ENCODE measurements at places on chromosomes 7 and 10.
A peak's percentile ranks its signal among the peaks of the same experiment; 100 is the strongest.

- DNase-seq, result peak; percentile 42
These were observed 775 bp downstream of the STARD3NL start for GRCh38 chr7:38178695-38179344.

GRCh38 chr10:23408330-23408976 lies 30.4 kb upstream of the OTUD1 start:
- DNase-seq, result no peak

- no peak for DNase-seq
These were observed 929 bp upstream of the IRF5 start for GRCh38 chr7:128936798-128937197.

DNA sequence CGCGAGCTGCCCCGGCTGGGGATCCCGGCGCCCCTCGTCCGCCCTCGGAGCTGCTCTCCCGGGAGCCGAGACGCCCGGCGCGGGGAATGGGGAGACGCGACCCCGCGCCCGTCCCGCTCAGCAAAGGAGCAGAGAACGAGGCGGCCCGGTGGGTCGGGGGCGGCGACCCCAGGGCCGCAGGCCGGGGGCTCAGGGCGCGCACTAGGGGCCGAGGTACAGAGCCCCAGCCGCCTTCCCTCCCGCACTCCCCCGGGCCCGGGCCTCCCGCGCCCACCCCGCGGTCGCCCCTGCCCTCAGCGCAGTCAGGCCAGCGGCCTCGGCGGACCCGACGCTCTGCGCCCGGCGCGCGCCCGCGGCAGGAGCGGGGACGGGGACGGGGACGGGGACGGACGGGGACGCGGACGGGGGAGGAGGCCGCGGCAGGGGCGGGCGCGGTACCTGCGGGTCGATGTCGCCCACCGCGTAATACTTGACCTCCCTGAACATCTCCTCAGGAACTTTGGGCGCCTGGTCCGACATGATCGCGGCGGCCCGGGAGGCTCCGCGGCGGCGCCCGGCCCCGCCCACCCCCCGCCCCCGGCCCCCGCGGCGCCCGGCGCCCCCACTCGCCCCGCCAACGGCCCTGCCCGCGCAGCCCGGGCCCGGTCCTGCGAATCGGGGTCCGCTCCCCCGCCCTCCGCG lies 373 bp downstream of the PAXIP1 start:
- DNase-seq, result no peak

DNA sequence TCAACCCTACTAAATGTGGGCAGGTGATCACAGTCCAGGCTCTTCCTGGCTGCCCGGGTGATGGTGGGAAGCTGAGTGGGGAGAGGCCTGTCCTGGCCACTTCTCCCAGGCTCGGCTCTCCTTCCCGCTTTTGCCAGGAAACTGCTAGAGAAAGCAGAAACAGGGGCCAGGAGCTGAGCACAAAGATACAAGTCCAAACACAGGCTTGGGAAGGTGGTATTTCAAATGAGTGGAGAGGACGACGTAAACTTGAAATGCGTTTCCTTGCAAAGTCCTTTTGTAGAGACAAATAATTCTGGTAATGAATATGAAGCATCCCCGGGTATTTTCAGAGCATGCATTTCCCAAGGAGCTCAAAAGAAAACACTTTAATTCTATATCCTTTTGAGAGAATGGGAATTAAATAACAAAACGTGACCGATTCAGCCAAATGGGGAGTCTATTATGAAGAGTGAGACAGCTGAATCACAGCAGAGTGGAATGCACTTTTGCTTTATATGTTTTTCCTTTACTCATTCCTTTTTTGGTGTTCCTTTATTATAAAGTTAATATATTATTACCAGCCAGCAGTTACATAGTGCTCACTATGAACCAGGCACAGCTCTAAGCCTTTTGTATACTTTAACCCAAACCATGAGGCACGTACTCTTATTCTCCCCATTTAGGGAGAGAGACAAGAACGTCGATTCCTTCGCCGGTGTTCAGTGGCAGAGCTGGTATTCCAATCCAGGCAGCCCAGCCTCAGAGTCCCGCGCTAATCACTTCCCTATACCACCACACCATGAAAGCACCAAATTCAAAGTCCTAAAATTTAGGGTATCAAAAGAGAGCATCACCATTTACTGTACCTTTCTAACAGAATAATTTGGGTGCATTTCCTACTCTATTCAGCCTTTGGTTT lies 218.2 kb upstream of the KLF14 start:
- DNase-seq, result no peak

DNA sequence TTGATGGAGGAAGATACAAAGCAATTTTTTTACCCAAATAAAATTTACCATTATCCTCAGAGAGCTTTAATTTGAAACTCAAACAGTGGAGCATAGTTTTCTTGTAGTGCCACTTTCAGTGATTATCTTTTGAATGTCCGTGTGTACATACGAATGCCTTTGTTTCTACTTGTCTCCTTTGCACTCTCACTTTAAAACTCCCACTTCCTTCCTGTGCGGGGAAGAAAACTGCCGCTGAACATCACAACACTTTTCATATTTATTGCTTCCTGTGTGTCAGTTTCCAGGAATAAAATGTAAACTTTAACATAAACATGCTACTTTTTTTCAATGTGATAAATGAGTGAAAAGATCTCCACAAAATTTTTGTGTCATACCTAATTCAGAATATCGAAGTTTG lies 102.4 kb downstream of the SEMA3A start:
- DNase-seq, result peak; percentile 55

DNA sequence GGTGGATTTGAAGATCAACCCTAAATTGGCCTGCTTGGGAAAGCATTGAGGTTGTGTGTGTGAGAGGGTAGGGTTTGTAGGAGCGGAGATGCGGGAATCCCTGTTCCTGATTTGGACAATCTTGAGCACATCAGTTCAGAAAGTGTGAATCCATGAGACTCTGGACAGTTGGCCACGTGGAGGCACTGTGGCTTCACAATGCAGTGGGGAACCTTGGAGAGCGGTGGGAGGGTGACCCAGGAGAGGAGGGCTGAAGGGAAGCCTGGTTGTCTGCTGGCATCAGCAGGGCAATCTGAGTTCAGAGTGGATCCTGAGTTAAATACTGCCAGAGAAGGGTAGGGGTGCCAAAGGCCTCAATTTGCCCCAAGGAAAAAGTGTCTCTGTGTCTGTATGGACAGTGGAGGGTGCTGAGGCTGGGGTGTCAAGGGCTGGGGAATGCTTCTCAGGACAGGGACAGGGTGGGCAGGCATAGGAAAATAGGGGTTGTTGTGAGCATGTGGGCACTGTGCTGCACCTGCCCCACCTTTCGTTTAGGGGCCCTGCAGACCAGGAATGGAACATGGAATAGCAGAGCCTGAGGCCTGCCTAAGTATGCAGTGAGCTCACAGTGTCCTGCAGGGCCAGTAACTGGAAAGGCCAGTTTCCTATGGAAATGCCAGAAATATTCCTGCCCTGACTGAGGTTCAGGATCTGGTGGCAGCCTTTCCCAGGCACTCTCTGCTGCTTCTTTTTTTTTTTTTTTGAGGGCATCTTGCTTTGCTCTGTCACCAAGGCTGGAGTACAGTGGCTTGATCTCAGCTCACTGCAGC lies 162.9 kb upstream of the PRSS58 start:
- no peak for DNase-seq

DNA sequence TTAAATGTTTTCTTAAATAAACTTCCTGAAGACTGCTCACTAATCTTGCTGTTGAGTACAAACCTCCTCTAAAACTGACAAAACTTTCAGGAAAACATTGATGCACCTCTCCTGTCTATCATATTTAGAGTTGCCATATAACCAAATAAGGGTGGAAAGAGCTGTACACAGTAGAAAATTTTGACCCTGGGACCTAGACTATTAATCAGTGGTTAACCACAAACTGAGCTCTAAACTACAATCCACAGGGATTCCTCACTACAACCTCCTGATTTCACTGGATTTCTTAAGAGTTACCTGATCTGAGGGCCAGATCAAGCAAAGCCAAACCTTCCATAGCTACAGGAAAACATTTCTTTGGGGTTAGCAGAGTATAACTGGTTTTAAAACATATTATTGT lies 39.9 kb upstream of the WNT16 start:
- DNase-seq, result peak; percentile 44

DNA sequence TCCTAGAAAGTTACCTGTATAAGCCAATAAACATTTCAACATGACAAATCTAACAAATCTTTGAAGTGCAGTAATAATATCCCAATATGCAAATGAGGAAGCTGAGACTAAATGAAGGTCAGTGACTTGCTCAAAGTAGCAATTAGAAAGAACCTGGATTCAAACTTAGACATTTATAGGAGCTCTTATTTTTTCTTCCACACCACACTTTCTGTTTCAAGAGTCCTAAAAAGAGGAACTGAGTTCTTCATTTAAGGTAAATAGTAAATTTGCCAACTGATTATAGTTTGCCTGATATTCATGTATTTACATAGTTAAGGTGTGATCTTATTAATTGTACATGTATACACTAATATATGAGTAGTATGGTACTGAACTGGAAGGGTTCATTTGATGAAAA lies 44.0 kb downstream of the KLHDC10 start:
- DNase-seq, result no peak

- peak; percentile 43 for DNase-seq
These were observed 371.8 kb downstream of the MDFIC start for GRCh38 chr7:115293628-115294240.

GRCh38 chr10:42809676-42810075 lies 27.1 kb downstream of the BMS1 start:
- DNase-seq, result no peak

- DNase-seq, result no peak
These were observed 249.5 kb upstream of the SORCS1 start for GRCh38 chr10:107413971-107414370.

DNA sequence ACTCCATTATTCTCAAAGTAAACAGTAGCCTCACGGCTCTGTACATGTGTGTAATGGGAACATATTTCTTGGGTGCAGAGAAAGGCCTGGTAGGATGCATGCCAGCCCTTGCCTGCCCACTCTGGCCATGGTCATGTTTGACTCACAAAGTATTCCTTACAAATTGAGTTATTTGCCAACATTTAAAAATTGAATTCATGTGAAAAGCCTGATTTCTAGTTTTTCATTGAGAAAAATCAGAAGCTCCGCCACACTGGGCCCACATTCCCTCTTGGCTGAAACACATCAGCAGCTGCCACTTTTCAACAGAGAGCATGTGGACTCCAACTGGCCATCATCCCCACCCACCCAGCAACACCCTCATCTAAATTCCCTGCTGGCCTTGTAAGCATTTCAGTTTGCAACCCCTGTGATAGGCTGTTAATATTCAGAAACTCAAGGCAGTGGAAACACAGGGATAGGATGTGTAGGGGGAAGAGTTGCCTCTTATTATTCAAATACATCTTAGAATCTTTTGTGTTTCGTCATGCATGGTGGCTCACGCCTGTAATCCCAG lies 40.9 kb downstream of the CDH23 start:
- DNase-seq, result no peak

- DNase-seq, result no peak
These were observed 108.9 kb downstream of the ORC5 start for GRCh38 chr7:104098890-104099289.

- DNase-seq, result no peak
These were observed 228.1 kb downstream of the NEBL start for GRCh38 chr10:20668985-20669384.

- no peak for DNase-seq
These were observed 101.5 kb upstream of the PDCD4 start for GRCh38 chr10:110770243-110770642.

DNA sequence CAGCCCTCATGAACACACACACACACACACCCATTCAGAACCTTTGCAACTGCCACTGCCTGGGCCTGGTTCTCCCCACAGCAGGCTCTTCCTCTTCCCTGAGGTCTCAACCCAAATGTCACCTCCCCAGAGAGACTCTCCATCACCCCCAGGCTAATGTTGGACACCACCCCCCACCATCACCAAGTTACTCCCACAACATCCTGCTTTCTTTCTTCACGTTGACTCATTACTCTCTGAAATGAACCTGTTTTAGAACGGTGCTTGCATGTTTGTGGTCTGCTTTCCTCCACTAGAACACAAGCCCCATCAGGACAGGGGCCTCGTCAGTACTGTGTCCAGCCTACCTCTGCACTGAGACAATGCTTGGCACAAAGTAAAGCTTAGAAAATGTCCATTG lies 16.0 kb downstream of the AFAP1L2 start:
- peak; percentile 73 for DNase-seq

GRCh38 chr10:110883924-110884323 lies 12.2 kb downstream of the PDCD4 start:
- DNase-seq, result no peak

DNA sequence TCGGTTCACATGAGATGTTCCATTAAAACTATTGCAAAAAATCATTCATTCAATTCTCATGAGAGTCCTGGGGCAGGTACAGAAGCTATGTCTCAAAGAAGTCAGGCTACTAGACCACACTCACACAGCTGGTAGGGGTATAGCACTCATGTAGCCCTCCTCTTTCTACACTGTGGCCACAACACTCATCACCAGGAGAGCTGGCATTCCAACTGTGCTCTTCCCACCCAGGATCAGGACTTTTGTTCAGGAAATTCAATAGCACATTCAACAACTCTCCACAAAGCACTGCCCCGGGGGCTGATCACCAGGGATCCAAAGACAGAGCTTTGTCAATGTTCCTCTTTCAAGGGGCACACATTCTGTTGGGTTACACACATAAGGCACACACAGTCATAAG lies 31.0 kb upstream of the C10orf90 start:
- no peak for DNase-seq

- DNase-seq, result no peak
These were observed 155.3 kb upstream of the FRMD4A start for GRCh38 chr10:14485986-14486385.

GRCh38 chr7:115329006-115329405 lies 407.1 kb downstream of the MDFIC start:
- DNase-seq, result peak; percentile 56

DNA sequence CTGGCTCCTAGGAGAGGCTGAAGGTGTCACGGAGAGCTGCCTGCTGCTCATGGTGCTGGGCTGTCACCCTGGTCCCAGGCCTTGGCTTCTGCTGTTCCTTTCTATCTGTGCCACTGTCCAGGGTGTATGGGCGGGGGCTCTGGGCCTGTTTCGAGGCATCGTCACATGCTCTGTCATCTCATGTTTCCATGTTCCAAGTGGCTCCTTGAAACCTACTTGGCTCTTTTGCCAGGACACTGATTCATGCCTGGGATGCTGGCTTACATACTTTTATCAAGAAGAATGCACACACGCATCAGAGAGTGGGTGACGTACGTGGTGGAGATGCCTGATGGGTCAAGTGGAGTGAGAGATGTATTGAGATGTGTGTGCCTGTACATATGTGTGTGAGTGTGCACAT lies 50.9 kb downstream of the ADCY1 start:
- DNase-seq, result no peak

DNA sequence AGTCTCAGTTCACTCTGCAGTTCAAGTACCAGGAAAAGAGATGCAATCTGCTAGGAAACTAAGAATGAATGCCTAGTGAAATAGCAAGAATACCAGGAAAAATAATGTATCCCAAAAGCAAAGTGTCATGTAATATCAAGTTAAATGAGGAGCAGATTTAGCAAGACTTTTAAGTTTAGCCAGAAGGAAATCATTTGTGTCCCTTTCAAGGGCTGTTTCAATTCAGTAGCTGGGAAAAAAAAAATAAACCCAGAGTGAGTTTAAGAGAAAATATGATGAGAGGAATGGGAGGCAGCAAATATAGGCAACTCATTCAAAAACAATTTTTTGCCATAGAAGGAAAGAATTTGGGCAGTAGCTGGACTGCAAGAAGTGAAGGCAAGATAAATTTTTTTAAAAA lies 135.8 kb downstream of the DGKB start:
- no peak for DNase-seq
